A549 treated with RU486 at 1 μM for 4 hours (cell line): ENCODE measurements at places on chromosomes 5 and 9. TPM values are rescaled to one million over a fixed set of nuclear protein-coding genes. Genes with fewer than 3 reads are reported as not detected.

CNTNAP3B gene
- total RNA-seq: 15.9 to 18.8 TPM (median 16.6 TPM) in 5 replicates

ZNF169 gene
- total RNA-seq: 1.4 to 2.4 TPM (median 1.7 TPM) in 5 replicates

NUTM2F gene
- not detected in 5 replicates for total RNA-seq

WHRN gene
- 3.9 to 8.1 TPM (median 6.7 TPM) in 5 replicates for total RNA-seq

DAB2 gene
- total RNA-seq: 9.0 to 13.5 TPM (median 11.5 TPM) in 5 replicates

RNF183 gene
- 0.09 to 0.15 TPM in 2 of 5 replicates, not detected in the others for total RNA-seq

FAM200C gene
- 1.0 to 2.2 TPM (median 2.0 TPM) in 5 replicates for total RNA-seq

C9orf43 gene
- 0.41 to 0.78 TPM (median 0.60 TPM) in 5 replicates for total RNA-seq

BSPRY gene
- total RNA-seq: 0.03 to 0.22 TPM (median 0.06 TPM) in 4 of 5 replicates, not detected in the other

PRR7 gene
- total RNA-seq: 17.5 to 43.9 TPM (median 41.0 TPM) in 5 replicates

LCP2 gene
- total RNA-seq: not detected in 5 replicates

CA9 gene
- total RNA-seq: 4.1 to 7.3 TPM (median 4.6 TPM) in 5 replicates

SNCAIP gene
- not detected in 5 replicates for total RNA-seq

SLC4A9 gene
- not detected in 5 replicates for total RNA-seq

AGXT2 gene
- not detected in 5 replicates for total RNA-seq

AUH gene
- 9.1 to 11.7 TPM (median 9.8 TPM) in 5 replicates for total RNA-seq

ADAMTS12 gene
- total RNA-seq: 6.1 to 9.6 TPM (median 7.9 TPM) in 5 replicates

SLC45A2 gene
- not detected in 5 replicates for total RNA-seq

CDH6 gene
- total RNA-seq: 0.05 to 0.25 TPM (median 0.16 TPM) in 5 replicates

SREK1IP1 gene
- 6.7 to 12.1 TPM (median 9.3 TPM) in 5 replicates for total RNA-seq

SOX30 gene
- 0.06 to 0.09 TPM in 2 of 5 replicates, not detected in the others for total RNA-seq

MYO10 gene
- 49.4 to 64.3 TPM (median 61.7 TPM) in 5 replicates for total RNA-seq

IFNK gene
- not detected in 5 replicates for total RNA-seq

JAKMIP2 gene
- not detected in 5 replicates for total RNA-seq

SCGB3A2 gene
- not detected in 5 replicates for total RNA-seq

FGF18 gene
- total RNA-seq: 0.30 to 1.00 TPM (median 0.51 TPM) in 5 replicates

GRIN1 gene
- 0.26 to 0.78 TPM (median 0.52 TPM) in 5 replicates for total RNA-seq

IFNW1 gene
- total RNA-seq: not detected in 5 replicates

RANBP17 gene
- total RNA-seq: 2.0 to 3.2 TPM (median 2.6 TPM) in 5 replicates

PCDH12 gene
- not detected in 5 replicates for total RNA-seq

IFNA13 gene
- total RNA-seq: not detected in 5 replicates

SLIT3 gene
- total RNA-seq: 12.7 to 20.5 TPM (median 15.5 TPM) in 5 replicates
